ENCODE measurements at places on chromosomes 2 and 18. TPM values are rescaled to one million over a fixed set of nuclear protein-coding genes. Genes with fewer than 3 reads are reported as not detected.

GRCh38 chr2:105744091-105744908, 412 bp upstream of the NCK2 start:
- DNase-seq: peak; percentile 19
- peaks cover 38% of the 10 kb centered on the region for H3K4me1 ChIP-seq
- no peak overlapping the region for H3K27ac ChIP-seq
- H3K27me3 ChIP-seq: peaks cover 22% of the 10 kb centered on the region

GRCh38 chr2:232028071-232028470, 66.6 kb downstream of the DIS3L2 start:
- no peak for DNase-seq
- no peak overlapping the region for H3K4me3 ChIP-seq
- H3K36me3 ChIP-seq: peaks cover 10% of the 10 kb centered on the region

LYPD6B gene
- total RNA-seq: not detected

EGR4 gene
- not detected for total RNA-seq

GRCh38 chr2:86360776-86361175, 23.4 kb upstream of the REEP1 start:
- H3K27ac ChIP-seq: no peak overlapping the region
- no peaks in the 10 kb centered on the region for H3K36me3 ChIP-seq
- no peak for DNase-seq
- H3K4me3 ChIP-seq: no peak overlapping the region

- peaks cover 18% of the 10 kb centered on the region for H3K36me3 ChIP-seq
- no peak overlapping the region for H3K4me3 ChIP-seq
- H3K27me3 ChIP-seq: no peaks in the 10 kb centered on the region
- H3K4me1 ChIP-seq: no peaks in the 10 kb centered on the region
These were observed 80.8 kb downstream of the ATL2 start for GRCh38 chr2:38296197-38296780.

STPG4 gene
- 0.15 TPM for total RNA-seq

GRCh38 chr2:154437104-154437503, 261.4 kb upstream of the KCNJ3 start:
- no peak overlapping the region for H3K4me3 ChIP-seq
- DNase-seq: no peak
- H3K4me1 ChIP-seq: 0 out of 2 replicates have a peak, but pooled peaks cover 6% of the 10 kb centered on the region
- no peak overlapping the region for H3K27ac ChIP-seq

GRCh38 chr2:42123426-42123825, 45.7 kb upstream of the EML4 start:
- H3K4me3 ChIP-seq: no peak overlapping the region
- DNase-seq: no peak
- H3K27me3 ChIP-seq: no peaks in the 10 kb centered on the region
- no peaks in the 10 kb centered on the region for H3K36me3 ChIP-seq
- H3K4me1 ChIP-seq: peaks cover 74% of the 10 kb centered on the region
- peak overlapping the region; percentile 43 for H3K27ac ChIP-seq

LIMS4 gene
- 1.1 TPM for total RNA-seq

DNA sequence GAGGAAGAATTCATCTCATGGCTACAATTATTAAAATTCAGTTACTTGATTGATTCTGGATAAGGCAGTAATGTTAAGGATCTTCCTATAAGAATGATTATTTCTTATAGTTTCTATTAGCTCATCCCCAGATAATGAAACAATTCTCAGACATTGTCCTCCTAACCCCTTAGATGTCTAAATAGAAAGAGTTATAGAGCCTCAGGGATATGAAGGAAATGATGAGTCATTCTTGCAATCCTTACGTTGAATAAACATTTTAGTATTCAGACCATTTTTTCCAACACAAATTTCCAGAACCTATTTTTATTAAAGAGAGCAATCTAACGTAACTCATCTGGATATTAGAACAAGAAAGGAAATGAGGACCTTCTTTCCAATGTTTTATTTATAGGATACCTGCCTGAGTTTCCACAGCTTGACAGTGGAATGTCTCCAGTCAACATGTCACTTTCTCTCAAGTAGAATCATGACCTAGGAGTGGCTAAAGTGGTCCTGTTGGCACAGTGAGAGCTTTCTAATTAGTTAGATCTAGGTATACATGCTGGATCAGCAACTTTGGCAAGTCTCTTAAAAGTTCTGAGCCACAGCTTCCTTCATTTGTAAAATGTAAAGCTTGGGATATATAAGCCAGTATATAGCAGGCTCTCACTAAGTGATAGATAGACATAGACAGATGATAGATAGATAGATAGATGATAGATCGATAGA, 88.0 kb upstream of the RAB27B start:
- no peak for DNase-seq
- no peak overlapping the region for H3K27ac ChIP-seq
- H3K4me3 ChIP-seq: no peak overlapping the region
- no peaks in the 10 kb centered on the region for H3K36me3 ChIP-seq
- H3K27me3 ChIP-seq: no peaks in the 10 kb centered on the region

DNA sequence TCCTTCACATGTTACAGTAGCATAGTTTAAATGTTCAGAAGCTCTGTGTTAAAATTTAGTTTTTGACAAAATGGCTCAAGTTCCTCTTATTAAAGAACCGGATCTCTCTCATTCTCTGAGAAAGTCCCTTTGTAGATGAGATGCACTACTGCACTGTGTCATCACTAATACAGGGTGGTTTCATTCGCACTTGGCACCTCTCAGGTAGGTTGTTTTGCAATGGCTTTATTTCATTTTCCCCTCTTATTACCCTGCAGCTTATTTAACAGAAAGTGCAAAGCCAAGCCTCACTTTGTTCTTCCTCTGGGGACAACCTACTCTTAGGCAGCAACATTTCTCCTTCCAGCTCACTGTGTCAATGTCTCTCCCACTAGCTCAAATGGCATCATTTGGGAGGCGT, 185.1 kb downstream of the DLGAP1 start:
- no peaks in the 10 kb centered on the region for H3K36me3 ChIP-seq
- no peaks in the 10 kb centered on the region for H3K27me3 ChIP-seq
- no peak overlapping the region for H3K27ac ChIP-seq

NMUR1 gene
- not detected for total RNA-seq

GPR55 gene
- not detected for total RNA-seq

- H3K4me1 ChIP-seq: no peaks in the 10 kb centered on the region
- no peak overlapping the region for H3K27ac ChIP-seq
- H3K4me3 ChIP-seq: no peak overlapping the region
- no peaks in the 10 kb centered on the region for H3K36me3 ChIP-seq
These were observed 64.4 kb upstream of the NOSTRIN start for GRCh38 chr2:168738062-168738461.

DNA sequence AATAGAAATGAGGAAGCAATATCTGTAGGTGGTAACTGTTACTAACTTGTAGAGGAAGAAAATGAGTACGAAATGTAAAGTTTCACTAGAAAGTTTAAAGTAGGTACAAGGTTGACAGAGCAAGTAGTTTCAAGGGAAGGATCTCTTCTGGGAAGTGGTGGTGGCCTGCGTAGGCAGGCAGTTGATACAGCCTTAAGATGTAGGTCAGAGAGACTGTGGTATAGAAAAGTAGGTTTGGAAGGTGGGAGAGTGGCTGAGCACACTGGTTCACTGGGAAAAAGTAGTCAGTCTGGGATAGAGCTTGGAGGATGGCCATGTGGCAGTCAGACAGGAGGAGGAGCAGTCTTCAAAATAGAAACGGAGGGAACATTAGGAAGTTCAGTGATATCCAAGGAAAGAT, 23.5 kb downstream of the KDM3A start:
- DNase-seq: no peak
- no peak overlapping the region for H3K4me3 ChIP-seq
- no peak overlapping the region for H3K27ac ChIP-seq
- H3K27me3 ChIP-seq: no peaks in the 10 kb centered on the region
- peaks cover 97% of the 10 kb centered on the region for H3K36me3 ChIP-seq
- H3K4me1 ChIP-seq: no peaks in the 10 kb centered on the region

SOX11 gene
- not detected for total RNA-seq

DNA sequence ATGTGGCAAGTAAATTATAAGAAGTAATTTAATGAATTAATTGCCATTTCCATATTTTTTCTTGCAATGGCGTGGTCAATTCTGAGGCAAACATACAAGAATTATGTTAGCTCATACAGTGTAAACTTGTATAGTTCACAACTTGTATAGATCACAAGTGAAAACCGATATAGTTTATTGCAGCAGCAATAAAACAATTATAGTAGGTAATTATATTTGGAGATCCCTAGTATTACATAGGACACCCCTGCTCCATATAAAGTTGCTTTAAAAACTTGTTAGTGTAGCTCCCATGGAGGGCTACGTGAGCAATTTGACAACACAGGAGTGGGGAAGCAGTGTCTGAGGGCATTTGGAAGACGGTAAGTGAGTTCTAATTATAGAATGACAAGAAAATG, 288.2 kb downstream of the SOCS6 start:
- H3K36me3 ChIP-seq: no peaks in the 10 kb centered on the region
- no peaks in the 10 kb centered on the region for H3K27me3 ChIP-seq

UPP2 gene
- total RNA-seq: not detected

MALL gene
- not detected for total RNA-seq

DNA sequence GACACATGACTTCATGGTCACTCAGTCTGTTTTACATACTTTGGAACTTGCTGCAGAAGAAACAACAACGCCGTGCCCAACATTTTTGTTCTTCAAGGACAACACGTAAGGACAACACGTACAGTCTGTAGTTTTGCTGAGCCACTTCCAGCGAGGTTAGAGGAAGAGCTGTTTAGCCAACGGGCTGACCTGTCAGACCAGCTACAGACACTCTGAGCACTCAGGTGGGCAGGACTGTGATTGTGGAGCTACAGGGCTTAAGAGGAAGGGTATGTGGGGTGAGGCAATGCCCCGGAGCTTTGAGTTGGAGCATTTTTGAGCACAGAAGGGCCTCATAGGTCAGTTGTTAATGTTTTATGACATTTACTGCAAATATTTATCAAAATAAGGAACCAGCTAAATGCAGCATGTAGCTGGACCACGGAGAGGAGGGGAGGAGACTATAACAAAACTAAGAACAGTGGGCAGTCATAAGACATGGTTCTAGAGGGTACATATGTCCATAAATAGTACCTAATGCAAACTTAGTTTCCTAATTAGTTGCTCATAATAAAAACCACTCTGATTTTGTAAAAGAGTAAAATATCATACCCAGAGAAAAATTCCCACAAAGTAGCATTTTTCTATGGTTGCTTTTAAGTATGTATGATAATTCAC, 26.3 kb upstream of the NPC1 start:
- H3K27me3 ChIP-seq: no peaks in the 10 kb centered on the region
- H3K4me1 ChIP-seq: peaks cover 39% of the 10 kb centered on the region
- no peaks in the 10 kb centered on the region for H3K36me3 ChIP-seq

- no peak overlapping the region for H3K4me3 ChIP-seq
- H3K27me3 ChIP-seq: no peaks in the 10 kb centered on the region
- no peak overlapping the region for H3K27ac ChIP-seq
- peaks cover 8% of the 10 kb centered on the region for H3K36me3 ChIP-seq
- H3K4me1 ChIP-seq: peaks cover 17% of the 10 kb centered on the region
These were observed 90.5 kb downstream of the ASAP2 start for GRCh38 chr2:9297156-9297555.

GRCh38 chr2:37390777-37391176, 46.3 kb downstream of the QPCT start:
- peaks cover 12% of the 10 kb centered on the region for H3K4me1 ChIP-seq
- DNase-seq: no peak
- H3K36me3 ChIP-seq: no peaks in the 10 kb centered on the region

DNA sequence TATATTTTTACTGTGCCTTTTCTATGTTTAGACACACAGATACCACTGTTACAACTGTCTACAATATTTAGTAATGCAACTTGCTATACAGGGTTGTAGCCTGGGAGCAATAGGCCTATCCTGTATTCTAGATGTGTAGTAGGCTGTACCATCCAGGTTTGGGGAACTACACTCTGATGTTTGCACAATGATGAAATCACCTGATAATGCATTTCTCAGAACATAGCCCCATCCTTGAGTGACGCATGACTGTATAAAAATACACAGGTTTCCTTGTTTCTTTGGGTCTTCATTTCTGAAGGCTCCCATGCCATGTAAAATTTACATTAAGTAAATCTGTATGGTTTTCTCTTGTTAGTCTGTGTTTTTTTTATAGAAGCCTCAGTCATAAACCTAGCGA, 270.9 kb upstream of the SKOR2 start:
- H3K4me1 ChIP-seq: no peaks in the 10 kb centered on the region
- DNase-seq: no peak
- no peak overlapping the region for H3K4me3 ChIP-seq
- H3K27me3 ChIP-seq: peaks cover 5% of the 10 kb centered on the region
- H3K27ac ChIP-seq: no peak overlapping the region
- H3K36me3 ChIP-seq: no peaks in the 10 kb centered on the region

BBS5 gene
- 3.3 TPM for total RNA-seq

- DNase-seq: no peak
- no peaks in the 10 kb centered on the region for H3K4me1 ChIP-seq
- H3K36me3 ChIP-seq: no peaks in the 10 kb centered on the region
- H3K27me3 ChIP-seq: no peaks in the 10 kb centered on the region
These were observed 441.8 kb downstream of the SETBP1 start for GRCh38 chr18:45122506-45122905.

- H3K27ac ChIP-seq: no peak overlapping the region
- H3K27me3 ChIP-seq: peaks cover 23% of the 10 kb centered on the region
- no peak overlapping the region for H3K4me3 ChIP-seq
- H3K4me1 ChIP-seq: peaks cover 11% of the 10 kb centered on the region
- H3K36me3 ChIP-seq: no peaks in the 10 kb centered on the region
- DNase-seq: no peak
These were observed 3.3 kb downstream of the MYCN start for GRCh38 chr2:15943378-15944280.

IL1F10 gene
- total RNA-seq: not detected

CROCC2 gene
- total RNA-seq: not detected

DNA sequence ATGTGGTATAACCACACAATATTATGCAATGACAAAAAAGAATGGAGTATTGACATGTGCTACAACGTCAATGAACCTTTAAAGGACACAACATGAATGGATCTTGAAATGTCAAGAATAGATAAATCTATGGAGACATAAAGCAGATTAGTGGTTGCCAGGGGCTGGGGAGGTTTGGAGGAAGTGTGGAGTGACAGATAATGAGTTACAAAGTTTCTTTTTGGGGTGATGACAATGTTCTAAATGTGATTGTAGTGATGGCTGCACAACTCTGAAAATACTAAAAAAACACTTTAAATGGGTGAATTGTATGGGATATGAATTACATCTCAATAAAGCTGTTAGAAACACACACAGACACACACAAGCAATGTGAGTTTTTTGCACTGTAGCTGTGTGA, 37.4 kb upstream of the C1D start:
- DNase-seq: no peak
- no peak overlapping the region for H3K4me3 ChIP-seq
- no peaks in the 10 kb centered on the region for H3K36me3 ChIP-seq
- H3K27me3 ChIP-seq: 0 out of 3 replicates have a peak, but pooled peaks cover 6% of the 10 kb centered on the region
- H3K4me1 ChIP-seq: no peaks in the 10 kb centered on the region
- H3K27ac ChIP-seq: no peak overlapping the region

DNA sequence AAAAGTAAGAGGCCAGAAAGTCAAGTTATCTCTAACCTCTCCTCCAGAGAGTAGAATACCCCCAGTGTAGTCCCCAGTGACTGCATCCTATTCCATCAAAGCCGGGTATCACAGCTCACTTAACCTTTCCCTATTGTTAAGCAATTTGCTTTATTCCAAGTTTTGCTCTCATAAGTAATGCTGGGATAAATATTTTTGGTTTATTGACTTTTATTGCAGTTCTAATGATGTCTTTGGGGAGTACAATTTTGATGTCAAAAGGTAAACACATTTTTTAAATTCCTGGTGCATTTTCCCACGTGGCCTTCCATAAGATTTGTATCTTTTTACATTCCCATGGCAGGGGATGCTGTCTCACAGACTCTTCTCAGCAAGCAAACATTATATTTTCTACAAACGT, 43.3 kb downstream of the CMPK2 start:
- no peaks in the 10 kb centered on the region for H3K36me3 ChIP-seq
- peaks cover 3% of the 10 kb centered on the region for H3K27me3 ChIP-seq
- H3K27ac ChIP-seq: no peak overlapping the region
- no peak overlapping the region for H3K4me3 ChIP-seq
- no peak for DNase-seq

FBXO41 gene
- total RNA-seq: 3.0 TPM
